ENCODE measurements at places on chromosomes 3 and 15.

GRCh38 chr15:71496336-71496955, 313.9 kb upstream of the NR2E3 start:
- no peak overlapping the region for H3K4me3 ChIP-seq
- H3K27ac ChIP-seq = no peak overlapping the region
- no peaks in the 10 kb centered on the region for H3K27me3 ChIP-seq
- peaks cover 10% of the 10 kb centered on the region for H3K4me1 ChIP-seq
- no peaks in the 10 kb centered on the region for H3K36me3 ChIP-seq

DNA sequence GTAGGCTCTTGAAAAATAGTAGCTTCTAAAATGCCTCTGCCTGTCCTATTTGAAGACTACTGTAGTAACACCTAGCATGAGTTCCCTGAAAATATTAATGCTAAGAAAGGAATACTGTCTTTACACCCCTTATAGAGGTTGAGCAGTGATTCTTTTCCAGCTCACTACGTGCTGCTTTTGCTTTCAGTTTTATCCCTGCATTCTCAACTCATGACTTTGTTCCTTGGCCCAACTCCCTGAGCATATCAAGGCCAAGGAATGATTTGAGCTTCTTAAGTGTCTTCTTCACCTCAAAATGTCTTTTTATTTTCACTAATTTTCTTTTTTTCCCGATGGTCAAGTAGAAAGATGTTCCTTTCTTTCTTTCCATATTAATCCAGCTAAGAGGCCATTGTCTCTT, 16.5 kb upstream of the P2RY13 start:
- H3K36me3 ChIP-seq = no peaks in the 10 kb centered on the region
- H3K4me1 ChIP-seq = peaks cover 11% of the 10 kb centered on the region
- H3K27me3 ChIP-seq = no peaks in the 10 kb centered on the region
- H3K27ac ChIP-seq = no peak overlapping the region
- H3K4me3 ChIP-seq = no peak overlapping the region

DNA sequence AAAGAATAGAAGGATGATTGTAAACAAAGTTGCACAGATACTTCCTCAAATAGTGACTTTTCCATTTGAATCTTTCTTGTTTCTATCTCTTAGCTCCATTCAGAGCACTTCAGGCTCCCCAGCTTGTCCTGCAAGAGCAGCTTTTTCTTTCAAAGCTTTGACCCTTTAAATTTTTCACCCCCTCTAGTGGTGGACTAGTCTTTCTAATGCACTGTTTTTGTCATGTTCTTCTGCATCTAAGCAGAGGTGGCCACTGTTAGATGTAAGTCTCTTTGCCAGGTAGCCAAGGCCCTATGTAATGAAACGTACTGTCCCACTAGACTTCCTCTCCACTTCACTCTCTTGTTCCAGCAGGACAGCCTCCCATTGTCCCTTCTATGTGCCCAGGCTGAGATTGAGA, 74.0 kb upstream of the MANF start:
- H3K4me3 ChIP-seq = no peak overlapping the region
- no peaks in the 10 kb centered on the region for H3K27me3 ChIP-seq
- H3K4me1 ChIP-seq = no peaks in the 10 kb centered on the region
- H3K27ac ChIP-seq = no peak overlapping the region
- no peak for DNase-seq

GRCh38 chr3:129131465-129132088, 10.0 kb upstream of the RAB43 start:
- H3K4me1 ChIP-seq = peaks cover 6% of the 10 kb centered on the region
- H3K36me3 ChIP-seq = no peaks in the 10 kb centered on the region
- H3K4me3 ChIP-seq = no peak overlapping the region
- no peak overlapping the region for H3K27ac ChIP-seq
- no peaks in the 10 kb centered on the region for H3K27me3 ChIP-seq

GRCh38 chr3:65671004-65671403, 367.7 kb downstream of the MAGI1 start:
- no peaks in the 10 kb centered on the region for H3K4me1 ChIP-seq
- H3K4me3 ChIP-seq = no peak overlapping the region
- H3K27me3 ChIP-seq = no peaks in the 10 kb centered on the region
- H3K27ac ChIP-seq = no peak overlapping the region

DNA sequence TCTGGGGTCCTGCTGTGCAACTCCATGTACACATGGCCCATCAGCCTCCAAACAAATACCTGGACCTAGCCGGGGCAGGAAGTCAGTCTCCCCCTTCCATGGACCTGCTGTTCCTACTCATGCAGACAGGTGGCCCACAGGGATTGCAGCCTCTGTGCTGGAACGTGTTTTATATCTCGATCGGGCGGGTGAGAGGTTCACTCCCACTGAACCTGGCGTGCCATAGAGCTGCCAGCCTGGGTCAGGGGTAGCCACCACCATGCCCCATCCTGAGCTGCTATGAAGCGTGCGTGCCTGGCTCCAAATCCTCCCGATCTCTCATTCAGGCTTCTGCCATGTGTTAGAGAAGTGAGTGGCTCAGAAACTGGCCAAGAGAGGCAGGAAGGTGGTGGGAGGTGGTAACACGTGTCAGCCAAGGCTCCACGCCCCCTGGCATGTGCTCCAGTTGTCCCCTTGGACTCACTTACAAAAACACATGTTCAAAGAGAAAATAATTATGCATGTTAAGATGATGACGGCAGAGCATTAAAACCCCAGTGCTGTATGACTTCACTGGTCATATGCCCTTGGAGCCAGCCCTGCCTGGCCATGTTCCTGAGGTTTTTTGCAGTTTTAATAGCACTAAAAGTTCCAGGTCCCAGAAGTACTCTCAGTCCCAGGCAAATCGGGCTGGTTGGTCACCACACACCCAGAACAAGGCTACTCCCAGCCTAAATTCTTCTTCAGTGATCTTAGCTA, 30.6 kb downstream of the CTSH start:
- no peak overlapping the region for H3K27ac ChIP-seq
- no peaks in the 10 kb centered on the region for H3K27me3 ChIP-seq
